ENCODE measurements at places on chromosomes 11 and 22. TPM values are rescaled to one million over a fixed set of nuclear protein-coding genes. Genes with fewer than 3 reads are reported as not detected.

NR1H3 gene
- 188 TPM for total RNA-seq

DMC1 gene
- not detected for total RNA-seq

CARD10 gene
- 11.7 TPM for total RNA-seq

NUP160 gene
- 27.7 TPM for total RNA-seq

CPT1B gene
- 20.3 TPM for total RNA-seq

SCN4B gene
- total RNA-seq = 5.2 TPM

TRIM49 gene
- total RNA-seq = not detected
